ENCODE measurements at places on chromosomes 2 and 18.

- DNase-seq = peak; percentile 40
Measured at GRCh38 chr2:44075541-44075940, 79.8 kb upstream of the LRPPRC start.

GRCh38 chr2:60992985-60993392 is 24.5 kb upstream of the PEX13 start:
- DNase-seq = no peak

- no peak for DNase-seq
Measured at GRCh38 chr2:139122711-139123158, 342.5 kb upstream of the NXPH2 start.

DNA sequence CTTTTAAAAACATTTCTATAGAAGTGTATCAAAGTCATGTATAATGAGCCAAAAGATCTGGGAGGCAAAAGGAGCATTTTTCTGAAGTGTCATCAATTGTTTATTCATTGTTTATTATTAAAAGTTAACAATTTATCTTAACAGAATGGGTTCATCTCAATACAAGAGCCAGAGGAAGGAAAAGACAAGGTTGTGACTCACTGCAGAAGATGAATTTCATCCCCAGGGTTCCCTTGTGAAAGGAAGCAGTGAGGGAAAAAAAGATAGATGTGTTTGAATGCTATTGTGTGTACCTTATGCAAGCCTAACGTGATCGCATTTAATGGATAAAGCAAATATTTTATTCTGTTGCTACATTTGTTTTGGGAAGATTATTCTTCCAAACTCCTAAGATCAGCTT is 286.3 kb downstream of the PIEZO2 start:
- no peak for DNase-seq

DNA sequence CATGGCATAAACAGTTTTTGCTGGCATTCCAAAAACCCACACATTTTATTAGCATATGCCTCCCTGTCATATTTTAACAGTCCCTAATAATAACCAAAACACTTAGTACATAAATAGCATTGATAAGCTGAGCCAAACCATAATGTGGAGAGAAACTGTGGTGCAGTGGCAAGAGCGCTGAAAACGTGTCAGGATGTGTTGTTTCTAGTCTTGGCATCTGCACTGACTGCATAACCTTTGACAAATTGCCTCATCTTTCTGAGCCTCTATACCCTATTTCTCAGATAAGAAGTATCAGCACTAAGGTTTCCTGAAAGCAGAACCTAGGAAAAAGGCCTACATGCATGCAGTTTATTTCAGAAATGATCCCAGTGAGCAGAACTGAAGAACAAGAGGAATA is 41.4 kb downstream of the RAD51AP2 start:
- no peak for DNase-seq

- DNase-seq = no peak
Measured at GRCh38 chr2:1755436-1756191, 11.3 kb upstream of the PXDN start.

GRCh38 chr2:5703166-5703565 is 11.0 kb downstream of the SOX11 start:
- no peak for DNase-seq

DNA sequence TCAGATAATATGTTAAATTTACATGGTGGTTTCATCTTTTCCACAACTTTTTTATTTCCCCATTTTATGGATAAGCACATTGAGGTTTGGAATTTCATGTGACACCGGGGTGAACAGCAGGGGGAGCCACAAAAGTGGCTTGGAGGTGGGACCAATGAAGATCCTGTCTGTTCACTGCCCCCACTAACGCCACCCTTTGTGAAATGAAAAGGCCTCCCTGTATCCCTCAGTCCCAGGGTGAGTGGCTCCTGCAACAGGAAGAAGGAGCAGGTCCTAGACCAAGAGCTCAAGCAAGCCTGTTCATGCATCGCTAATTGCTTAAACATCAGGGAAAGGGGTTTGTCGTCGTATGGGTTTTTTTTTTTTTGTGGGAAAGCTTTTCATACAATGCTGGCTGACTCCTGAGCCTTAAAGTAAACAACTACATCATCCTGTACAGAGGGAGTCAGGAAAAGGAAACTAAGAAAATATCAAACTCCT is 267.8 kb upstream of the EPAS1 start:
- no peak for DNase-seq

GRCh38 chr2:230998882-230999281 is 3.0 kb downstream of the SPATA3 start:
- no peak for DNase-seq

DNA sequence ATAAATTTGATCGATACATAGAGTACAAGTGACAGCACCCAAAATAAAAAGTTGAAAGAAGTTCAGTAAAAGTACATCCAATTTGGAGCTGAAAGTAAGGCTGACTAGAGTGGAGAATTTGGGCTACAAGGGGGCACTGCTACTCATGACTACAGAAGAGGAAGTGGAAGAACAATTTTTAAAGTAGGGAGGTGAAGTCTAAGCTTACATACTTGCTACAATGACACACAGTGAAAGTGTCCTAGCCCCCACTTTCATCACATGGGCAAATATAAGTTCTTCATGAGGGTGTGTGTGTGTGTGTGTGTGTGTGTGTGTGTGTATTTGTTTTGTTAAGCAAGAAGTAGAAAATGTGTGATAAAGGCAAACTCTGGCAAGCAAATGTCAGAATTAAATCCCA is 45.7 kb downstream of the MAP3K2 start:
- no peak for DNase-seq
